CD4-positive, alpha-beta T cell treated with Interleukin-17A for 1 hour (primary cell): ENCODE measurements at places on chromosomes 16 and 17.

GRCh38 chr17:14209215-14209614 lies 27.4 kb downstream of the CDRT15 start:
- DNase-seq: no peak

DNA sequence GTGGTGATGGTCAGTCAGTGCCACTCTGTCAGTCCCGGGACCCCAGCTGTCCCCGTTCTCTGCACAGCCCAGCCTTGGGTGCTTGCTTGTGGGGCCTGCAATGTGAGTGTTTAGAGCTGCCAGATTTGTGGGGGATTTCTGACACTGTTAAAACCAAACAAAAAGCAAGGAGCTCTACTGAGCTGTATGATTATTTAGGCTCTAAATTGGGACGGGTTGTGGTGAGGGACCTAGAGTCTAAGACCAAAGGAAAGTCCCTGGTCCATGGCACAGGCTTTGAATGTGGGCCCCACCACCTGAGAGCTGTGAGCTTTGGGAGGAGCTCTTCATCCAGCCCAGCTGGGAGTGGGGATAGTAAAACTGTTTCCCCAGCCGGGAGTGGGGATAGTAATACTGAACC lies 63.3 kb downstream of the KSR1 start:
- no peak for DNase-seq

- DNase-seq: no peak
Measured at GRCh38 chr16:69880640-69881133, 70.4 kb upstream of the CLEC18A start.

GRCh38 chr16:85359147-85359822 lies 247.0 kb upstream of the CIBAR2 start:
- no peak for DNase-seq

DNA sequence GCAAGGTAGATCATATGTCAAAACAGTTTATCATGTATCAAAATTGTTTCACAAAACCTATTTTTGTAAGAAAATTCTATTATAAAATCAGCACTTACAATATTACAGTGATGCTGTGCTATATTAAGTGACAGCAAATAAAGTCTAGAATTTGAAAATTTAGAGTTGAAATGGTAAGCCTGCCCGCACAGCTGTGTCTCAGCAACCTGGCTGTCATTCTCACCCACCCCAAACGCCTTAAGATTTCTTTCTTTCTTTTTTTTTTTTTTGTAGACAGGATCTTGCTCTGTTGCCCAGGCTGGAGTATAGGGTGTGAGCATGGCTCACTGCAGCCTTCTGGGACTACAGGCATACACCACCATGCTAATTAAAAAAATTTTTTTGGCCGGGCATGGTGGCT lies 26.8 kb downstream of the CDK5R1 start:
- no peak for DNase-seq

DNA sequence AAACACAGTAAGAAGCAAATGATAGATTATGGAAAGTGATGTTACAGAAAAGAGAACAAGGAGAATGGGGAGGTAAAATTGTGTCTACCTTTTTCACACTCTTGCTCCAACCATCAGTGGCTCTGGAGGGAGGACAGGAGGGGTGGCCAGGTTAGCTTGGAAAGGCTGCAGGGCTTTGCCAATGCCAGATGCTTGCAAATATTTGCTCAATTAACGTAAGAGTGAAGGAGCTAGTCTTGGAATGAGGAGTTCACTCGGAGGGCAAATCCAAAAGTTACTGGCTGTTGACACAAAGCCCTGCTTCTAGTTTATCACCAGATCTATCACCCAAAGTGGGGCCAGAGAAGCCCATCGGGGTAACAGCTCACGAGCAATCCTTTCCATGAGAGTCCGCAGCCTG lies 7.4 kb upstream of the TNRC6C start:
- DNase-seq: no peak

- DNase-seq: peak; percentile 27
Measured at GRCh38 chr17:48294806-48295361, 135.1 kb downstream of the SKAP1 start.

DNA sequence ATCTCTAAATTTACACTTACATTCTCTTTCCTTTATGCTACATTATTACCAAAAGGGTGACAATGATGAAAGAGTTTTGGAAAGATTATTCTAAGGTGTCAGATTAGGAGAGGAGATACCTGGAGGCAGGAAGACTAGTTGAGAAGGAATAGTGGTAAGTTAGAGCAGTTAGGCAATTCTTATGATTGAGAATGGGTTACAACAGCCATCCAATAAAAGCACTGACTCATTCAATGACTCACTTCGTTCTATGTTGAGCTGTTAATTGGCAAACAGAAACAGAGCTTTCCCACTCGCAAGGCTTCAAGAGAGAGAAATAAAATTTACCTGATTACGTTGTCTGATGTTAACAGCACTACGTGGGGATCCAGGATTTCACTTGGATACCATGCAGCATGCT lies 5.8 kb downstream of the NUP88 start:
- DNase-seq: no peak

- no peak for DNase-seq
Measured at GRCh38 chr17:75840799-75841164, 3.4 kb downstream of the UNC13D start.

GRCh38 chr17:35641032-35641431 lies 53.9 kb downstream of the AP2B1 start:
- no peak for DNase-seq

DNA sequence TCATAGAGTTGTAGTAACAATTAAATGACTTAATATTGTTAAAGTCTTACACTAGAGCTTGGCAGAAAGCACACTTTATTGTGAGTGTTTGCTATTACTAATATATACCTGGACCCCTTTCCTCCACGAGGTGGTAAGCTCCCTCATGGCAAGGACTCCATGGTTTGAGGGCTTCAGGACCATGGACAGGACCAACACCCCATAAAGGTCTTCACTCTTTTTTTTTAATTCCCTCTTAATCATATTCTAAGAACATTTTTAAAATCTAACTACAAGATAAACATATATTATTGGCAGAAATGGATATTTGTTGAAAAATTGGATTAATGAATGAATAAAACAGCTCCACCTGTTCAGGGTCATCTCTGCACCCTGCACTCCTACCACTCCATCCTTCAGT lies 154.5 kb downstream of the CBLN1 start:
- no peak for DNase-seq

DNA sequence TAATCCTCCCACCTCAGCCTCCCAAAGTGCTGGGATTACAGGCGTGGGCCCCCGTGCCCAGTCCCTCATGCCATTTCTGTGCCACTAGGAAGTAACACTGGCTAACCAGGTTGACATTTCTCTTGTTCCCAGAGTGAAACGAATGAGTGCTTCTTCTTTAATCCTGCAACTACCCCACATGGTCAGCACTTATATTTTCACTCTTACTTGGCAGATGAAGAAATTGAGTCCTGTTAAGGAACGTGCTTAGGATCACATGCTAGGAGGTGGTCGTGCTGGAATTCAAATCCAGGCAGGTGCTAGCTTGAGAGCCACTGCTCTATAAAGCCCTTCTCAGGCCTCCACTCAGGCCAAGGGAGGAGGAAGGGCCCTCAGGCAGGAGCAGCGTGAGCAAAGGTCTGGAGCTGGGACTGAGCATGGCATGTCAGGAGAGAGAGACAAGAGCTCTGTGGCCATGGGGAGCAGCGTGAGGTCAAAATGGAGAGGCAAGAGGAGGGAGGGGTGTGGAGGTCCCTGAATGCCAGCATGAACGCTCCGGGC lies 18.5 kb upstream of the RMI2 start:
- DNase-seq: no peak

DNA sequence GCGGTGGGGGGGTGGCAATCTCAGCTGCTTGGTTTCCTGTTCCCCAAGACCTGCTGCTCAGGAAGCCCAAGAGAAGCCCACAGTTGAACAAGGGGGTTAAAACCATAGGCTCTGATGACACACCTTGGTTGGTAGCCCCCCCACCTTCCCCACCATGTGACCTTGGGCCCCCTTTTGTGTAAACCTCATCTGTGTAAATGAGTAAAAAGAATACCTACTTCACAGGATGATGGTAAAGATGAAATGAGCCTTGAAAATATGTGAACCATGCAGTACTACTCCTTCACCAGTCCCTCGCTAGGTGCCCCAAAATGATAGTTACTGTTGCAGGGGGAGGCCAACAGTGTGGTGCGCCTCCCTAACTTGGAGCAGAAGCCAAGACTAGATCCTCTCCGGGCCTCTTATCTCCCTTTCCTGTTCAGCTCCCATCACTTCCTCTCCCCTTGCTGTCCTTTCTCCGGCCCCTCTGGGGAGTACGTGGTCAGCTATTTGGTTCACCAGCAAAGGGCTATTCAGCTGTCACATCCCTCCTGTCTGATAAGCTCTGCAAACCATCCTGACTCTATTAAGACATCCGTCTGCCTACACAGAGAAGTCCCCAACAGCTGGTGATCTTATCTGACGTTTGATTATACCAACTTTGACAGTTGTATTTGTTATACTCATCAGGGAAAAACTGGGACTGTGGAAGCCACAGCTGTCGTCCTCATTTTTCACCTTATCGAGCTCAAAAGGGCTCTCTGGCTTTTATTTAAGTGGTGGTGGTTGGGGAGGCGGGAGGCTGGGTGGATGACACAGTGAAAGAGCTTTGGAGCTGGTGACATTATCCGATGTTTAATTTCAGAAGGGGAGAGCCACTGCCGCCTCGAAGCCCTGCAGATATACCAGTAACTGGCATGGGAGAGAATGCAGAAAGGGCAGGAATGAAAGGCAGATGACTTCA lies 19.9 kb downstream of the DCAKD start:
- DNase-seq: no peak

DNA sequence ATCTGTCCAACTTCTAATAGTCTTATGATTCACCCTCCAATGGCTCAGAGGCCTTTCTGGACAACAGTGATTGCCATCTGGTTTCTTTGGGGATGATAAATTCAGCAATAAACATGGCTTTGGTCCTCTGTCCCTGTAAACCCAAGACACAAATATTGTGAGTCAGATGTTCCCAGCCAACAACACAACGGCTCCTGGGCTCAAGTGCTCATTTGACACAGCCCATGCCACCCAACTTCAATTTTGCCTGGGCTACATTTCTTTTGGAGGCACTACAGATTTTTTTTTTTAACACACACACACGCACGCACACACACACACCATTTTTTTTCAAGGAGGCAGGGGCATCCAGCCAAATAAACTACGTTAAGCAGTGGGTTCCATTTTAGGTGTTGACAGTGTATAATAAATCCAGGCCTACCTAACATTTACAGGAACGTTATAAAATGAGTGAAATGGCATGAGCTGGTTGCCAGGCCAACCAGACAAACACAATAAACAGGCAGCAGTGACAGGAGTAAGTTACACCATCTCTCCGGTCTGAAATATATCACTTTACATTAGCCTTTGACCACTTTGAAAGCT lies 939.9 kb upstream of the SOX9 start:
- no peak for DNase-seq

GRCh38 chr17:74833501-74834377 lies 25.9 kb downstream of the GRIN2C start:
- no peak for DNase-seq

DNA sequence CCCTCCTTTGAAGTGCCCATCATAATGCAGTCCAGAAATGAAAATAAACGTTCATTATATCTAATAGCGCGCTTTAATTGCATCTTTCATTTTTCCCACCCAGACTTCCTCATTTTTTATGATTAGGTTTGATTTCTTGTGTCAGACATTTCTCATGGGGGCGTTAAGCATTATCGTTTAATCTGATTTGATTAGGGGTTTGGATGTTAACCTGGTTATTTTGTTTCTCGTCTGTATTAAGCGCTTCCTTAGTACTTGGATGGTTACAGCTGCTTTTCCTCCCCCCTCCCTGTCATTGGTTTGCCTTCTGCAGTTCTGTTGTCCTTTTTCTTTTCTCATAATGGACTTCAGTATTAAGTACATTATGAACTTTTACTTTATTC lies 540 bp downstream of the MFSD11 start:
- no peak for DNase-seq

GRCh38 chr17:49213399-49213798 lies 2.9 kb downstream of the ABI3 start:
- DNase-seq: no peak

GRCh38 chr16:65062736-65063583 lies 58.9 kb downstream of the CDH11 start:
- no peak for DNase-seq

DNA sequence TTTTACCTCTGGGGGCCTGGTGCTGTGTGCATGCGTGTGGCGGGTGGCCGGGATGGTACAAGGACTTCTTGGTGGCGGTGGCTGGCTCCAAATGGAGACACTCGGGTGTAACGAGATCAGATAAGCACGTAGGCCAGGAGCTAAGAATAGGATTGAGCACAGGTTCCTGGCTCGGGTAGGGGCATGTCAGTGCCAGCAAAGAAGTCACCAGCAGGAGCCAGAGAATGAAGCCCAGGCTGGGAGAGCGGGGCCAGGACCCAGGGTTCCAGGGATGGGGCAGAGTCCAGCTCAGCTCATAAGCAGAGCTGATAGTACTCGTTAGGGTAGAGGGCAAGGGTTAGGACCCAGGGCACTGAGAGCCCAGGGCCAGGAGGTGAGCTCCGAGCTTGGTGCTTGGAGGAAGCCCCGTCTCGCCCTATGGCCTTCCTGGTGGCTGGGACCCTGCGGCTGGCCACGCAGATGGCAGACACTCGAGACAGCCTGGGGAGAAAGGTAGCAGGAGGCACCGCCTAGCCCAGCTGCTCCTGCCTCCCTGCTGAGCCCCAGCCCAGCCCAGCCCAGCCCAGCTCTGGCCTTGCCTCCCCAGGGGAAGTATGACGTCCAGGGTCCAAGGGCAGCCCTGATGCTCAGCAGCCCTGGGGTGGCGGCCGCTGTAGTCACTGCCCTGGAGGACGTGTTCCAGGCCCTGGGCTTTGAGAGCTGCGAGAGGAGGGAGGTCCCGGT lies 8.9 kb downstream of the ZNF213 start:
- DNase-seq: no peak

DNA sequence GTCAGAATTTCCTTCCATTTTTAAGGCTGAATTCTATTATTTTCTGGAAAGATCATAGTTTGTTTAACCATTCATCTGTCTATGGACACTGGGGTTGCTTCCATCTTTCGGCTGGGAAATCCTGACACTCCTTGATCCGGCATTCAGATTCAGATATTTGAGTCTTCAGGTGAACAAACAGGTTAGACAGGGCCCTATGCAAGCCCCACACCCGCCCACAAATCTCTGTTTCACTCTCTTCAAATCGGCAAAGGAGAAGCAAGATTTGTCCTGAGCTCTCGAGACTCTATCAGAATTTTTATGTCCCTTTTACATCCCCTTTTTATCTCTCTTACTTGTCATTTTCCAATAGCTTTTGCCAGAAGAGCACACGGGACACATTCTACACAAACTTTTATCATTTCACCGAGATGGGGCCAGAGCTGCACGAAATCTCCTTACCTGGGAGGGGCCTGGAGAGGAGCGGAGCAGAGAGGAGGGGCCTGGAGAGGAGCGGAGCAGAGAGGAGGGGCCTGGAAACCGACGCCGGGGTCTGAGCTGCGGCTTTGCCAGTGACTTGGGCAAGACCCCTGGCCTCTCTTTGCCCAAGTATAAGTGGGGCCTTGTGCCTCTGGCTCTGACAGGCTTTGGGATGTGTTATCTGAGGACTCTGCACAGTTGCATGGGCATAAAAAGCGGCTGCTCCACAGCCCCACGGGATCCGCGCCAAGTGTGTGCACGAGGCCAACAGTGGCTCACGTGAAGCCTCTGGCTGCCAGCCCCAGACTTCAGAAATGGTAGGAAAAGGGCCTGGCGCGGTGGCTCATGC lies 54.3 kb upstream of the RBFOX3 start:
- DNase-seq: no peak

- peak; percentile 30 for DNase-seq
Measured at GRCh38 chr16:68283801-68284598, 19.7 kb downstream of the SLC7A6 start.

- DNase-seq: no peak
Measured at GRCh38 chr16:9499941-9500593, 408.6 kb downstream of the HAPSTR1 start.
